ENCODE measurements at places on chromosomes 6 and 20.

DNA sequence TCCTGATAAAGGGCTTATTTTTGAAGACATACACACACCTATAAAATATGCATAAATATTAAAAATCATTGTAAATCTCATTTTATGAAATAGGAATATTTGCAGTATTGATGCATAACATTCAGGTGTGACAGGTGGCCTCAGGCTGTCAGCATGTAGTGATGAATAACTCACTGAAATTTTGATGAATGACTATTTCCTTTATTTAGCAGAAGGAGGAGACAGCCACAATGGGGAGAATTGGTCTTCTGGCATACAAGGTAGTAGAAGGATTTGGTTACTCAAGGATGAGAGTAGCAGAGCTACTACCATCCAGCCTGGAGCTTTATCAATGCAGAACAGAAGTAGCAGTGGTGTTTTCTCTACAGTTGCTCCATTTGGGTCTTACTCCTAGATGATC is 47.2 kb downstream of the RGS17 start:
- no peak for DNase-seq

DNA sequence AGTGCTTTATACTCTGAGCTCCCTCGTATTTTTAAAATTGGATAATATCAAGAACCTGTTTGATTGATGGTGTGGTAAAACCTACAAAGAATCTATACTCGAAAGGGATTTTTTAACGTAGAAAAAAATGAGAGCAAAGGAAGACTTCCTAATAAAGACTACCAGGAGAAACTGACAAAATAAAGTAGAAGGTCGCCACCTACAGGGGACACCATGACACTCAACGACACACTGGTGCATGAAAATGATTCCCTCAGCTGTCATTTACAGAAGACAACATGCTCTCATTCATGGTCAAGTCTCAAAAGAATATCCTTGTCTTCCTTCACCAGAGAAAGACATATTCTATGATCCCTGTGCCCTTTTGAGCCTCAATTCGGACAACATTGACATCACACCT is 10.1 kb upstream of the NHSL1 start:
- DNase-seq: peak; percentile 61

GRCh38 chr6:16998461-16998860 is 103.4 kb upstream of the STMND1 start:
- no peak for DNase-seq

DNA sequence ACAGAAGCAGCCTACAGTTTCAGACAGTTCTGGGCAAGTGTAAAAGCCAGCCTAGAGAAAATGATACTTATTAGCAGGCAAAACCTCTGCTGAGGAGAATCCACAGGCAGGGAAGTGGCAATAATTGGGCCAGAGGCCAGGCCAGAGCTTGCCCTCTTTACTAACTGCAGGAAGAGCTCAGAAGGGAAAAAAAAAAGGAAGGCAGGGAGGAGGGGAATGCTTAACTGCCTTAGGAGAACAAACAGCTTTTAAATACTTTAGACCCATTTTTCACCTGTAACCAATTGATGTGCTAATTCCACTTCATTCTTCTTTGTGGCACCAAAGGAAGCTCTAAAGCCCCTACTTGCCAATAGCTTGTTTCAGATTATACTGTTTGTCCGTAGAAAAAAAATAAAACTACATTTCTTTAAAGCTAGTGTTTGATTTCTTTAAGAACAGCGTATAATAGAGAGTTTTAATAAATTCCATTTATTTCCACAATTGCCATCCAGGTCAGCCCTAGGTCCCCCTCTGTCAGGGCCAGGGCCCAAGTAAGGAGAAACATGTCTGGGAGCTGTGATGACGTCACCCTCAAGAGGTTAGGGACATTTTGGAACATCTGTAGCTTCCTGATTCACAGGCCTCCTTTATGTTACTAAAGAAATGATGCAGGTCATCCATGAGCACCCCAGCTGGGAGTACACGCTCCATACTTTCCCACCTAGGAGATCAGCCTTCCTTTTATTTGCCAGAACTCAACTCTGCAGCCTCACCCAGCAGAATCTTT is 384.3 kb downstream of the CDC5L start:
- DNase-seq: no peak

GRCh38 chr6:106439459-106439858 is 78.9 kb downstream of the CRYBG1 start:
- DNase-seq: no peak

GRCh38 chr6:158817728-158818580 is 1.2 kb downstream of the EZR start:
- peak; percentile 80 for DNase-seq

DNA sequence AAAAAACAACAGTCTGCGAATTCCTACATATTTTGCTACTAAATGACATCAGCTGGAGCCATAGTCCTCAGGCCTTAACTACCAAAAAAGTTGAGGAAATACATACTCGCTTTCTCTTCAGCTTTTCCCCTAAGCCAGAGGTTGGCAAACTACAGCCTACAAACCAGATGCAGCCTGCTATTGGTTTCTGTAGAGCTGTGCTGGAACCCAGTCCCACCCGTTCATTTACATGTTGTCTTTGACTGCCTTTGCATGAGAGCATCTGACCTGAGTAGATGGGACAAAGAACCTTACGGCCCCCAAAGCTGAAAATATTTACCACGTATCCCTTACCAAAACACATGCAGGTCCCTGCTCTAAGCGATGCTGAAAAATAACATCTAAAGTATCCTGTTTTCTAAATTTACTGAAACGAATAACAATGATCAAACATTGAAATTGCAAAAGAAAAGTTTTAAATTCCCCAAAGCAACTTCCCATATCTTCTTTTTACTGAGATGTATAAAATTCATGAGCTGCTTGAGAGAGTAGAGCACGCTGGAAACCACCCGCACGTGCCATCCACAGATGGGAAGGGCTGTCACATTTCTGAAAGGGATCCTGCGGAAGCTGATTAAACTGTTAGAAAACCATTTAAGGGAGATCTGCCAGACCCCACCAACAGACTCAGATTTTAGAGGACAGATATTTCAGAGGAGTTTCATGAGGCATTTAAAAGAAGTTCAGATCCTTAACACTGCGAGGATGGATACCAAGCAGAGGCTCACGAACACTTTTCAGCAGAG is 124.1 kb downstream of the PRKN start:
- DNase-seq: no peak

- DNase-seq: no peak
Observed at GRCh38 chr20:34511891-34512265, 4.3 kb upstream of the DYNLRB1 start.

- no peak for DNase-seq
Observed at GRCh38 chr20:36479938-36480337, 61.4 kb upstream of the MYL9 start.

- DNase-seq: no peak
Observed at GRCh38 chr6:54151861-54152260, 40.6 kb downstream of the MLIP start.

GRCh38 chr6:4615891-4616290 is 160.3 kb upstream of the CDYL start:
- DNase-seq: no peak

DNA sequence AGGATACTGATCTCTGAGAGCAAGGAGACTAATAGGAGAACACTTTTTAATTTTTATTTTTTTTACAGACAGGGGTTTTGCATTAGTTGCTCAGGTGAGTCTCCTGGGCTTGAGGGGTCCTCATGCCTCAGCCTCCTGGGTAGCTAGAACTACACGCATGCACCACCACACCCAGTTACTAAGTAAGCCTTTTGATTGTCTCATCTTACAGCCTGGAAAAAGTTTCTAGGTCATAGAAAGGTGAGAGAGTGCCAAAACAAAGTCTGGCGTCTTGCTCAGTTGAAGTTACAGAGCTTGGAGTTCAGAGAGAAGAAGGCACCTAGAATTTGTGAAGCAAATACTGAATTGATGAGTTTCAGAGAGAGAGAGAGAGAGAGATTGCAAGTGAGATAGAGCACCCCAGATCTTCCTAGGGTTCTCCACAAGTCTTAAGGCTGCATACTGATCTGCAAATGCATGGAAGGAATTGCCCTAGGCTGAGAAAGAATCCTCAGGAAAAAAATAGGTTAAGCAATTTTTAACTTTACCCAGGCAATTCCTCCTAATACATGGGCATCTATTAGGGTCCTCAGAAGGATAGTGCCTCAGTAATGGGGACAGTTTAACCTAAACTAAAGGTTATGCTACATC is 37.6 kb upstream of the PHIP start:
- DNase-seq: no peak

GRCh38 chr6:134523903-134524650 is 206.2 kb upstream of the SGK1 start:
- DNase-seq: no peak

DNA sequence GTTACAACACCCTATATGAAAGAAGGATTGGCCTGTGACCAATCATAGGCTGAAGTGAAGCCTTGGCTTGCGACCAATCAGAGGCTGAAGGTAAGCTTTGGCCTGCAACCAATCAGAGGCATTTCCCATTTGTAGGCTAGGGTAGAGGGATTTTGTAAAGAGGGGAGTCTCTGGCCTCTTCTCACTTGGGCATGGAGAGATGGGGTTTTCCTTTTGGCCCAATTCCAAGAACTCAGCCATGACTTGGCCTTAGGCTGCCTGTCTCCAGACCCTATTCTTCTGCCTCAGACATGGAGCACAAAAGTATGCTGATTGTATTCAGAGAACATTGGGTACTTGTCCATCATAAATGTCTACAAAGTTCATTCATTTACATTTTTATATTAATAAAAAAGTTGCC is 308.3 kb downstream of the UTRN start:
- no peak for DNase-seq

GRCh38 chr20:53599378-53599777 is 5.7 kb upstream of the ZNF217 start:
- no peak for DNase-seq

DNA sequence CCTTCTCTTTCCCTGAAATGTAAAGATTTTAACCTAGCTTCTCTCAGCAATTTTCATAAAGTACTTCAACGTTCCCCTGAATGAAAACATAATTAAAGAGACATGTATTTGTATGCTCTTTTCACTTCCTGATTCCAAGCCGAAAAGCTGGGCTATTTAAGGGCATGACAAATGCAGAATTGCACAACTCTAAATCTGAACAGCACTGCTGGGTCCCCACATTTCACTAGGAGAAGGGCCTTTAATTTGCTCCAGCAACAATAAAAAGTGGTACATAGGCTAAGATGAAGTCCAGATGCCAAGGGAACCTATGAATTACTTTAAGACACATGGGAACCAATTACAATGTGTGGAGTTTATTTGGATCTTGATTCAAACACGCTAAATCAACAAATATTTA is 42.0 kb downstream of the IRAK1BP1 start:
- DNase-seq: no peak

DNA sequence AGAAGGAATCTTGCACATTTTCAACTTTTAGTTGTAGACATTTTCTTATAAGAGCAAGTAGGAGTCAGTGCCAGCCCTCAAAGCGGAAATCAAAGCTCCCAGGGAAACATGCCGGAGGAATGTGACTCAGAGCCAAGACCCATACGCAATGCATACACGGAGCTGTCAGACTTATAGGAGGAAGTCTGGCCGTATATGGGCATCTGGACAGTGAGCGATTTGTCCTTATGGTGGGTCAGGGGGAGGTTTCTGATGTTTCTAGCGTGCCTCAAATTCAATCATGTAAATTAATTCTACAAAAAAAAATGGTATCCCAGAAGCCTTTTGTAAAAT is 3.6 kb upstream of the CCN2 start:
- no peak for DNase-seq

DNA sequence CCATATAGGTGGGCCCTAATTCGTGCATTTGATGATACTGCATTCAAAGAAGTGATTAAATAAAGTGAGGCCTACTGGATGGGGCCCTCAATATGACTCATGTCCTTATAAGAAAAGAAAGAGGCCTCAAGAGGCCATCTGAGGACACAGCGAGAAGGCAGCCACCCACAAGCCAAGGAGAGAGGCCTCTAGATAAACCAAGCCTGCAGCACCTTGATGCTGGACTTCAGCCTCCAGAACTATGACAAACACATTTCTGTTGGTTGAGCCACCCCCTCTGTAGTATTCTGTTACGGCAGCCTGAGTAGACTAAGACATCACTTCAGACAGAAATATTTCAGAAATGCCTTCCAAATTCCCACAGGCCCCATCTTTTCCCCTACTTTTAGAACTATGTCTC is 82.5 kb upstream of the PLEKHG1 start:
- DNase-seq: no peak

GRCh38 chr6:5280920-5281319 is 19.6 kb downstream of the FARS2 start:
- no peak for DNase-seq

DNA sequence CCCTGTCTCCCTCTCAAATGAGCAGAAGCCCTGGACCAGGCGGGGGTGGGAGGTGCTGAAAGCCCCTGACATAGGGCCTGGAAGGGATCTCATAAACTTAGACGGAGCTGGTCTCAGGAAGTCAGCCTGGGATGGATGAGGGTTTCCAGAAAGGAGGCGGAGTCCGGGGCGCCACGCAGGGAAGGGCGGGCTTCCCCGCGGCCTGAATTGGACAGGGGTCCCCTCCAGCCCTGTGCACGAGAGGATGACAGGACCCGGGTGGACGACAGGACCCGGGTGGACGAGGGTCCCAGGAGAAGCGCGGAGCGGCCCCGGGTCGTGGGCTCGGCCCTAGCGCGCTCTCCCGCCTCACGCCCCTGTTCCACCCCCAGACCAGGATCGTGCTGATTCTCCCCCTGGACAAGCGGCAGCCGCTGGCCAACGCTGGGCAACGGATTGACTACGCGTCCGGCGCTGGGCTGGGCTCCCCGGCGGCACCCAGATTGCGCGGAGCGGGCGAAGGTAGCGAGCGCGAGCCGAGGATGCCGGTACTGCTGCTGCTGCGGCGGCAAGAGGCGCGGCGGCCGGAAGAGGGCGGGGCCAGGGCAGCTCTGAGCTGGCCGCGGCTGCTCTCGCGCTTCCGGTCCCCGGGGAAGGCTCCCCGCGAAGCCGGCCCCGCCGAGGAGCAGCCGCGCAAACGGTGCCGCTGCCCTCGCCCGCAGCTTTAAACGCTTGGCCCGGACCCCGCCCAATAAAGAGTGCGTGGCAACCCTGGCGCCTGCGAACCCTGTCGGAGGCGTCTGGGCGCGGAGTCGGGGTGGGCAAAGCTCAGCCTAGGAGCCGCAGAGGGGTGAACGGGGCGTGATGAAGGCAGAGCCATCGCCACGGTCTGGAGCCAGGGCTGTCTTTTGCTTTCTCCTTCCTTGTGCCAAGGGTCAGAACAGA is 1.3 kb downstream of the C20orf144 start:
- DNase-seq: peak; percentile 80

All from pancreas (tissue), 10 donors.